Activated T-helper 17 cell treated with anti-CD3 and anti-CD28 coated beads, Interleukin-2, amount 50 U/mL, for 72 hours (primary cell): ENCODE measurements at places on chromosomes 13 and 19.

- peak; percentile 25 for ATAC-seq
Observed at GRCh38 chr19:51131780-51132680, 7.3 kb downstream of the SIGLEC9 start.

DNA sequence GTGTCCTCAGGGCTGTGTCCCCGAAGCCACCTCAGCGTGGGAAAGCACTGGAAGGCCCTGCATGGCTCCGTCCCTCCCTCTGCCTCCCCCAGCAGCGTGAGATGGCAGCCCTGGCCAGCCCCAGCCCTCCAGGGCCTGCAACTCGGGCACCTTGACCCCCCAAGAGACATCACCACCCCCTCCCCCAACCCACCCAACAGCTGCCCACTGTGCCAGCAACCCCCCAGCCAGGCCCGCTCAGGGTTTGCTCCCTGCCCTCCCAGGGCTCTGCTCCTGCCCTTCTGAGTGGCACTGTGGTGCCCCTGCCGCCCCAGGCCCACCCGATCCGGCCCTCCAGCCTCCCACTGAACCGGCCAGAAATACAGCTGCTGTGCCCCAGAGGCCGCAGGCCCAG, 1.5 kb upstream of the ASPDH start:
- ATAC-seq = no peak

- no peak for ATAC-seq
Observed at GRCh38 chr13:60944016-60944415, 471.6 kb downstream of the PCDH20 start.

DNA sequence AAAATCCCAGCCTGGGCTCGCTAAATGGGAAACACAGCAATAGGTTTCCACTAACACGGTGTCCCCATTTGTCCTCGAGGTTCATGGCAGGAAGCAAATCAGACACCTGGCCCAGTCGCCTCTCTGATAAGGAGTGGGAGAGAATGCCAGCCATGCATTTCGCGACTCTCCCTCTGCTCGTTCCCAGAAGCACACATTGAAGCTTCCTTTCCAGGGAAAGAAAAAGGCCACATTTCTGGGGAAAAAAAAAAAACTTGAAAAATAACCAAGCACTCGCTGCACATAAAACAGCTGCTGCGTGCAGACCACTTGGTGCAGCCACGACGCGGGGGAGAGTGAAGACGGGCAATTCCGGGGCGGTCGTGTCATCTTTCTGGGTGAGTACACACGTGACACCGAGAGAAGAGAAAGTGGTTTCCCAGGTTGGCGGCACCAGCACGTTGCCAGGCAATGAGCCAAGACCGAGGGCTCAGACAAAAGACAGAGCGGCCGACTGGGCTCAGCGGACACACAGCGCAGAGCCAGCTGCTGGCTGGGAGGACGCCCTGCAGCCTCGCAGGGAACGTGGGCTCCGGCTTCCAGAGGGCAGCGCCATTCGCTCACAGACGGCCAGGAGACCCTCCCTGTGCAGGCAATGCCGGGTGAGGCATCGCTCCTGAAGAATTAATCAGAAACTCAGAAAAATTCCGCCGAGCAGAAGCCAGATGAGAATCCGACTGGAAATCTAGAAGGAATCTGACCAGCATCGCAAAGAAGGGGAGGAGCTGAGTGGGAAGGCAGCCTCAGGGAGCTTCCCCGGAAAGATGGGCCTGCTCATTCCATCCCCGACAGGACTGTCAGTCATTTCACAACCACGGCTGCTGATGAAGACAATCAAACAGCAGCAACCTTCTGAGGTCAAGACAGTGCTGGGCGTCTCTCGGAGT, 83.2 kb upstream of the IRS2 start:
- ATAC-seq = no peak

GRCh38 chr19:35146746-35147459, 3.8 kb downstream of the FXYD7 start:
- ATAC-seq = no peak

GRCh38 chr19:36103842-36104552, 6.9 kb upstream of the OVOL3 start:
- no peak for ATAC-seq

DNA sequence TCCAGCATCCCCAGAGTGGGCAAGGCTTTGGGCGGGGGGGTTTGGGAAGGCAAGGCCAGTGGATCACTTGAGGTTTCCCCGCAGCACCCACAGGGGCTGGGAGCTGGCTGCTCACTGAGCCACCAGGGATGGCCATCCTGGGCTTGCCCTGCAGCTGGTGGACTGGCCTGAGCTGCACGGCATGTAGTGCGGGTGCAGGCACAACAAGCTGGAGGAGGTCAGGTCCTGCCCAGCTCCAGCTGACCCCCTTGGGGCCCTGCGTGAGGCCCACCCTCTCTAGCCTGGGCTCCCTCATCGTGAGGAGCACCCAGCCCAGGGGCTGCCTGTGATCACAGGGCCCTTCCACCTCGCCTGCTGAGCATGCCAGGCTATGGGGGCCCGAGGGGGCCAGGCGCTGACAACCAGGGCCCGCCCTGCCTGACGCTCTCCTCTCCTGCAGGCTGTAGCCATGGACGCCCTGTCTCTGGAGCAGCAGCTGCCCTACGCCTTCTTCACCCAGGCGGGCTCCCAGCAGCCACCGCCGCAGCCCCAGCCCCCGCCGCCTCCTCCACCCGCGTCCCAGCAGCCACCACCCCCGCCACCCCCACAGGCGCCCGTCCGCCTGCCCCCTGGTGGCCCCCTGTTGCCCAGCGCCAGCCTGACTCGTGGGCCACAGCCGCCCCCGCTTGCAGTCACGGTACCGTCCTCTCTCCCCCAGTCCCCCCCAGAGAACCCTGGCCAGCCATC, 22.9 kb downstream of the COMP start:
- no peak for ATAC-seq

GRCh38 chr13:111043575-111043982, 71.5 kb upstream of the ARHGEF7 start:
- peak; percentile 76 for ATAC-seq

DNA sequence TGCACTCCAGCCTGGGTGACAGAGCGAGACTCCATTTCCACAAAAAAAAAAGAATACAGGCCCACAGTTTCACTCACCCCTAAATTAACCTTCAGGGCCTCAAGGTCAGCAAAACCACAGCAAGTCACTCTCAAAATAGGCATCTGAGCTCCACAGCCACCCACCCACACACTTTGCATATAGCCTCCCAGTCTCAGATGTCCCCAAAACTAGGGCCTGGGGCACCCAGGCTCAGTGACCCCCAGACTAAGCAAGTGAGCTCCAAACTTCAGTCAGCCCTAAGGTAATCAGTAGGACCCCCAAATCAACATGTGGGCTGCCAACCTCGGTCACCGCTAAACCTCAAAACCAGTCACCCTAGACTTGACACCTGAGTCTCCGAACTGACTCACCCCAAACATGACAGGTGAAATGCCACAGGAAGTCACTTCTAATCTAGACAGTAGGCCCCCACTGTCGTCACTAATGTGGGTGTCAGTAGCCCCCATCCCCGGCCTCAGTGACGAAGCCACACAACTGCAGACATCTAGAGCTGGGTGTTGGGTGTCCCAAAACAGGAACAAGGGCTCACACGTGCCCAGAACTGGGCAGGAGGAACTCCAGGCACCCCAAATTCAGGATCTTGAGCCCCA, 13.9 kb downstream of the RABAC1 start:
- ATAC-seq = peak; percentile 95

- no peak for ATAC-seq
Observed at GRCh38 chr13:114024603-114025404, 50.9 kb upstream of the C13orf46 start.

DNA sequence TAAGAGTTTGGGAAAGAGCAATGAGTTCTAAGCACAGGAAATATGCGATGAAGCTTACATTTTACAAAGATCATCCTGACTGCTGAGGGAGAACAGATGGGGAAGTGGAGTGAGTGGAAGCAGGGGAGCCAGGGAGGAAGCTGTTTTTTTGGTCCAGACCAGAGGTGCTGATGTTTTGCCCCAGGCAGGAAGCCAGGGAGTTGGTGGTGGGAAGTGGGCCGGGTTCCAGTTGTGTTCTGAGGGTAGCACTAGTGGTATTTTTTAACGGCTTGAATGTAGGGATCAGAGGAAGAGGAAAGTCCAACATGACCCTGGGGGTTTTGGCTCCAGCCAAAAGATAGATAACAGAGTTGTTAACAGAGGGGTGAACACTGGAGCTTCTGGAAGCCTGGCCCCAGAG, 20.7 kb upstream of the OLFM4 start:
- ATAC-seq = no peak

DNA sequence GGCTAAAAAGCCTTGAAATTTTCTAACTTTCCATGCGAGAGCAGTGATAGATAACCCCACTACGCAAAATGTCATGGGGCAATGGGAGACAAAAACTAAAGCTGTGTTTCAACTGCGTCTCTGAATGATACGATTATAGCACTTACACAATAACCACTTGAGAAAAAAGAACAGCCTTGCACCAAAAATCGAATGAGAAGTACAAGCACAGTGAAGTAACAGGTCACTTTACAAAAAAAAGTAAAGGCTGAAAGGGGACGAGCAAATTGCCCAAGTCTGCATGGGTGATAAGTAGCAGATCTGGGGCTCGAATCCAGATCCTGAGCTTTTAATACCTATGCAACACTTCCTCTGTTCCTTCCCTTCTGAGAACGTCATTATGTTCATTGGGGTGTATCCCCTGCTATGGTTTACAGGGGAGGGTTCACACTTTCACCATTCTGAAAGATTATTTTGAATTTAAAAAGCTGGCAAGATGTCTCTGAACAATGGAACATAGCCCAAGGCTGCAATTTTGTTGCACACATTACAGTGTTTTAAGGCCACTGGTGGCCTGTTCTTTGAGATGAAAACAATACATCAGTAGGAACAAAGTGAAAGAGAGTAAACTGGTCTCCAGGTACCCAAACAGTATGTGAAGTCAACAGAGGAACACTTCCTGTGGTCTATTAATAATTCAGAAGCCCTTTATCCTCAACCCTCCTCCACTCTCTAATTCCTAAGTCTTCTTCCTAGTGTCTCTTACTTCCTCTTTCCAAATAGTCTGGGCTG, 3.2 kb downstream of the CPB2 start:
- ATAC-seq = no peak

DNA sequence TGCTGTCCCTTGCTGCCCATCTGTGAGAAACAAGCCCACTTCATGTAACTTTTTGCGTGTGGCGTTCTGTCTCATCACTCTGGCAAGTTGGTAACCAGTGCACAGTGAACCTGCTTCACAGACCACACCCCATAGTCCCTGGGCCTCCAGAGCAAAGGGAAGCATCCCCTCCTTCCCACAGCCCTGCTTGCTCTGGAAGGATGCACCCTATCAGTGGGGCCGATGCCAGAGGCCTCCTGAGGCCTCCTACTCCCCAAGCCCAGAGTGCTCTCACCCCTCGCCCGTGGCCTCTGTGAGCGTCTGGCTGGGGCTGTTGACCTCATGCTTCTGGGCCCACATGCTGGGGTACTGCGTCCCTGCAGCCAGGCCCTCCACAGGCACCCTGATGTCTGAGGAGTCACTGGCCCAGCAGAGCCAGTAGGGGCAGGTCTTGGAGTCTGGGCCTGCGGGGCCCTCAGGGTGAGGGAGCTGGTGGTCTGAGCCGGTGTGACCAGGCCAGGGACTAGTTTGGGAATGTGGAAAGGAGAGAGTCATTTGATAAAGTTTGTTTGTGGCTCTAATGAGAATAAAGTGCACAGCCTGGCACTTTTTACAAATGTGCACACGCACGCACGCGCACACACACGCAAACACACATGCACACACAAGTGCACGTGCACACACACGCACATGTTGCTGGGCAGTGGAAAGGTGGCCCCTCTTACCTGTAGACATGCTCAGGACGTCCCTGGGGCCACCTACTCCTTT, 5.1 kb downstream of the TMEM86B start:
- ATAC-seq = peak; percentile 10

DNA sequence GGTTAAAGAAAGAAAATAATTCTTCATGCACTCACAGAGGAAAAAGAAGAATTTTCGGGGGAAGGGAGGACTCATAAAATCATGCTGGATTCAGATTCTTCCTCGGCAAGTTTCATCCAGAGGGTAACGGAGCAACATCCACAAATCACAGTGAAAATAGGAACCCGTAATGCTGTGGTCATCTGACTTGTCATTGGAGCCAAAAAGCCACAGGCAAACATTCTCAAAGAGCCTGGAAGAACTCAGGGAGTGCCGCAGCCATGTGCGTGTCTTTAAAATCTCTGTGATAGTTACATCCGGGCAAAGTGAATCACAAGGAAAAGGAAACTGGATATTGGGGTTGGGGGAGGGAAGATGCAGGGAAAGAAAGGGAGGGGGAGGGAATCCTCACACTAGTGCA, 33.0 kb upstream of the VSTM2B start:
- no peak for ATAC-seq

- no peak for ATAC-seq
Observed at GRCh38 chr13:81283561-81283960, 942.6 kb upstream of the SPRY2 start.

- ATAC-seq = no peak
Observed at GRCh38 chr19:56959205-56959604, 118.7 kb upstream of the PEG3 start.
